ENCODE measurements at places on chromosomes 3 and 15. TPM values are rescaled to one million over a fixed set of nuclear protein-coding genes. Genes with fewer than 3 reads are reported as not detected.

The LIPC gene
- total RNA-seq = not detected

The HMG20A gene
- total RNA-seq = 31.1 TPM

The LRRC49 gene
- 3.5 TPM for total RNA-seq

The SPINT1 gene
- 1.1 TPM for total RNA-seq

The NCK1 gene
- 26.5 TPM for total RNA-seq

The PRRT3 gene
- total RNA-seq = 1.7 TPM

The RTP4 gene
- not detected for total RNA-seq

The ZCWPW2 gene
- not detected for total RNA-seq

The ABI3BP gene
- total RNA-seq = 2.2 TPM

The PRR20G gene
- 0.14 TPM for total RNA-seq

The CCR3 gene
- total RNA-seq = not detected

The PCSK6 gene
- total RNA-seq = 8.1 TPM

The LCTL gene
- not detected for total RNA-seq

The B3GALNT1 gene
- total RNA-seq = 0.15 TPM

The INKA1 gene
- total RNA-seq = 2.0 TPM

The UROC1 gene
- not detected for total RNA-seq

The SOX14 gene
- not detected for total RNA-seq

The CLEC3B gene
- total RNA-seq = not detected

Measured in A549 treated with RU486 at 1 μM for 4 hours (cell line).